ENCODE measurements at places on chromosomes 5 and 9. TPM values are rescaled to one million over a fixed set of nuclear protein-coding genes. Genes with fewer than 3 reads are reported as not detected.

The PLPP7 gene
- total RNA-seq: 4.3 TPM

The NUTM2F gene
- not detected for total RNA-seq

The MBLAC2 gene
- 3.9 TPM for total RNA-seq

The RC3H2 gene
- total RNA-seq: 62.7 TPM

The EHMT1 gene
- total RNA-seq: 66.9 TPM

All from placental pericyte (primary cell).